SJSA1 (cell line): ENCODE measurements at places on chromosomes 4 and X. TPM values are rescaled to one million over a fixed set of nuclear protein-coding genes. Genes with fewer than 3 reads are reported as not detected.

DNA sequence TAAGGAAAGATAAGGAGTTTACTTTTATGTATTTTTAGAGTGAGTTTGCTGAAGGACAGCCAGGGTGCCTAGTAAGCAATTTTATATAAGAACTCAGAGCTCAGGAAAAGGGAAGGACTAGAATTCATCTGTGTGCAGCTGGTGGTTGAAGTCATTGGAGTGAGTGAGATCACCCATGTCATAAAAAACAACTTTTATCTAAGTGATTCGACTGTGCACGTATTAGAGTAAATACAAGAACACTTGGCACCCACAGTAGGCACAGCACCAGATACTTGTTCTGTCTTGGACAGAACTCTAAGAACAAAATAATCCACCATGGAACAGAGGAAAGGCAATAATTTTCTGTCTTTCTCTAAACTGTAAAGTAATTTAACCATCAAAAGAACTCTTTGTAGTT is 31.6 kb downstream of the SYNPO2 start:
- no peak for DNase-seq

GRCh38 chr4:101414496-101414895 is 67.2 kb upstream of the PPP3CA start:
- DNase-seq: no peak

- DNase-seq: no peak
Observed at GRCh38 chrX:153832728-153833127, 2.4 kb upstream of the PDZD4 start.

- DNase-seq: no peak
Observed at GRCh38 chr4:65193985-65194384, 476.3 kb downstream of the EPHA5 start.

DNA sequence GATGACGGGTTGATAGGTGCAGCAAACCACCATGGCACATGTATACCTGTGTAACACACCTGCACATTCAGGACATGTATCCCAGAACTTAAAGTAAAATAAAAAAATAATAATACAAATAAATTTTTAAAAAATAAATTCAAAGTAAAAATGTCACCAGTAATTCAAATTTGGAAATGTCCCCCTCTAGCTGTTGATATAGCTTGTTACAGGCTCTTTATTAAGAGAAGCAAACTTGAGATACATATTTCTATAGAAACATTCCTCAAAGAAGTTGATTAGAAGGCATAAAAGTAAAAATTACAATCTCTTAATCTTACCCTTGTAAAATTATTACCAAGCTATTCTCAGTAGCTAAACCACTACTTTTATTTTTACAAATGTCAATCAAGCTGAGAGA is 1397.0 kb downstream of the FAM133A start:
- no peak for DNase-seq

- no peak for DNase-seq
Observed at GRCh38 chr4:53782458-53782845, 191.2 kb upstream of the LNX1 start.

DNA sequence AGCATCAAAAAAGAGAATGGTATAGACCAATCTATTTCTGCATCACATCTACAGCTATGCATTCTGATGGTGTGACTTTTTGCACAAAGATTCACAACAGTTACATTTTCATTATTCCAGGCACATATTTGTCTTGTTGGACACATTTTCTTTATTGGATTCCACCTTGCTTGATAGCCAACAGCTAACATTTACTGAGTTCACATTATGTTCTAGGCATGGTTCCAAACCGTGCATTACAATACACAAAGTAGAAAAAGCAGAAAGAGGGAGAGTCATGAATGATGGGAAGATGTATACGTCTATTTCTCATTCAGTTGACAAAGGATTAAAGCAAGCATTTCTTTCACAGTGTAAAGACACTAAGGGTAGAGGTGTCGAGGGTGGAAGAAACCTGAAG is 22.9 kb upstream of the CLGN start:
- no peak for DNase-seq

DNA sequence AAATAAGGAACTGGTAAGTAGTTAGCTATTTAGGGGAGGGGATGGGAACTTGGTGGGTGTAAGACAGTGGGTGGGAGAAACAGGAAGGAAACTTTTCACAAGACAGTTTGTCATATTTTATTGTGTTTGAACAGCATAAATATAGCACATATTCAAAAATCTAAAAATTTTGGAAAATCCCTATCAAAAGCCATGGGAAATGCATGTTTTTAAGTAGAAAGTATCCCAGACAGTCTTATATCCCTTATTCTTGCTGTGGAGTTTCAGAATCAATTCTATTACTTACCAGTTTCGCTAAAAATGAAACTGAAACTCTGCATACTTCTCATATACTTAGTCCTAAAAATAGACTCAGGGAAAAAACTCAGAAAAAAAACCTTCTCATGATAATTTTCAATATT is 22.3 kb upstream of the RASGEF1B start:
- no peak for DNase-seq

DNA sequence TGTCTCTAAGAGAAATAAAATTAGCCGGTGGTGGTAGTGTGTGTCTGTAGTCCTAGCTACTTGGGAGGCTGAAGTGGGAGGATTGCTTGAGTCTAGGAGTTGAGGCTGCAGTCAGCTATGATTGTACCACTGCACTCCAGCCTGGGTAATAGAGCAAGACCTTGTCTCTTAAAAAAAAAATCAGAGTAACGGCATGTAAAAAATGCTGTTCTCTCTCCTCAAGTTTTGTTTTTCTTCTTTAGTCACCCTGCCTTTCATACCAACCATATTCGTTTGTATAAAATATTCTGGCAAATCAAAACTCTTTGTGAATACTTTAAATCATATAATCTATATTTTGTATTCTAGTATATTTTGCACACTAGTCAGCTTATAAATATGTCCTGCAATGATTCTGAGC is 44.8 kb upstream of the NUDT6 start:
- no peak for DNase-seq

GRCh38 chr4:93143902-93144301 is 684.7 kb upstream of the ATOH1 start:
- no peak for DNase-seq

- no peak for DNase-seq
Observed at GRCh38 chr4:14977830-14978229, 24.5 kb upstream of the CPEB2 start.

DNA sequence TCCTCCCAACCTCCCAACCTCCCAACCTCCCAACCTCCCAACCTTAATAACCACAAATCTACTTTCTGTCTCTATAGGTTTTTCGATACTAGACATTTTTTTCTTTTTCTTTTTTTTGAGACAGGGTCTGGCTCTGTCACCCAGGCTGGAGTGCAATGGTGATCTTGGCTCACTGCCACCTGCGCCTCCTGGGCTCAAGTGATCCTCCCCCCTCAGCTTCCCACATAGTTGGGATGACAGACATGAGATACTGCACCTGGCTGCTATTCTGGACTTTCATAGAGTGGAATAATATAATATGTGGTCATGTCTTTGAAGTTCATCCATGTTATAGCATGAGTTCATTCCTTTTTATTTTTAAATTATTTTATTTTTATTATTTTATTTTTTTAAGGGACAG is 39.5 kb upstream of the ZFX start:
- no peak for DNase-seq

DNA sequence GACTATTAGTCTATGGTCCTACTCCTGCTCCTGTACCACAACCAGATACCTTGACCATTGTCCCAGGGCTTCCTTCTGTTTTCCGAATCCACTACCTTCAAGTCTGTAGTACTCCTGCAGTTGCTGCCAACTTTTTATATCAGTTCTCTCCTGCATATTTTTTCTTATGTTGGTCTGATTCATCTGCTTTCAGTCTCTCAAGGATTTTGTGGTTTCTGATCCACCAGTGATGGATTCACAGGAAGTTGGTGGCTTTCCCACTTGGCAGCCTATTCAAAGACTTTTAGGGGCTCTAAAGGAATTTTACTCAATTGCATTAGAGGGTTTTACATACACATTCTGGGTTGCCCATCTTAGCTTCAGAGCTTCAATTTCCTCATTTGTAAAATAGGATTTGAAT is 23.6 kb downstream of the KIF4A start:
- no peak for DNase-seq

GRCh38 chr4:10115797-10116568 is 616 bp downstream of the WDR1 start:
- DNase-seq: no peak

DNA sequence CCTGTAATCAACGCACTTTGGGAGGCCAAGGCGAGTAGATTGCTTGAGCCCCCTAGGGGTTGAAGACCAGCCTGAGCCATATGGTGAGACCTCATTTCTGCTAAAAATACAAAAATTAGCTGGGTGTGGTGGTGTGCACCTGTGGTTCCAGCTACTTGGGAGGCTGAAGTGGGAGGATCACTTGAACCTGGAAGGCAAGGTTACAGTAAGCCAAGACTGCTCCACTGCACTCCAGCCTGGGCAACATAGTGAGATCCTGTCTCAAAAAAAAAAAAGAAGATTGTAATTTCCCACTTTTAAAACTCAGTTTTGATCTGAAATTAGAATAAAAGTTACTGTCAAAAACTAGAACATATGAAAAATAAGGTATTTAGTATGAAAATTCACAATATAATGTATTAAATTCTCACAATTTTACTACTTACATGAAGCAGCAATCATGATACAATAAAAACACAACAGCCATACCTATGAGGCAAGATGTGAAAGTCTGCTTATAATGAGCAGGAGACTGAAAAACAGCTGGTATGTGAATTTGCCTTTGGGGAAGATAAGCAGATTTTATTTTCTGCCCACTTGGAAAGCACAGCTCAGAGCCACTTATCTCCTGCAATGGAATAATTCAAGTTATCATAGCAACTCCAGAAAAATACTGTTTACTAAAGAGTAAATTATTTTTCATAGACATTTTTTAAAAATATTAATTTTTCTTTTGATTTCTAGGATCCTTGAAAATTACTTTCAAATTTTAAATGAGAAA is 50.6 kb downstream of the ZGRF1 start:
- no peak for DNase-seq

The SERTM2 gene
- 0.05 TPM in 1 of 2 replicates, not detected in the other for total RNA-seq

The GAGE13 gene
- total RNA-seq: not detected in 2 replicates

The CXCL1 gene
- 0.38 and 2.3 TPM in 2 replicates for total RNA-seq

The TLR1 gene
- total RNA-seq: 0.41 and 1.1 TPM in 2 replicates

The DDX53 gene
- total RNA-seq: not detected in 2 replicates

The GPM6B gene
- not detected in 2 replicates for total RNA-seq

The BMX gene
- total RNA-seq: not detected in 2 replicates

The IBSP gene
- 0.19 and 0.21 TPM in 2 replicates for total RNA-seq
